T-helper 22 cell (primary cell): ENCODE measurements at places on chromosomes 2 and 18.
A peak's percentile ranks its signal among the peaks of the same experiment; 100 is the strongest.

GRCh38 chr2:38489846-38490245 is 112.8 kb upstream of the ATL2 start:
- no peak for DNase-seq

DNA sequence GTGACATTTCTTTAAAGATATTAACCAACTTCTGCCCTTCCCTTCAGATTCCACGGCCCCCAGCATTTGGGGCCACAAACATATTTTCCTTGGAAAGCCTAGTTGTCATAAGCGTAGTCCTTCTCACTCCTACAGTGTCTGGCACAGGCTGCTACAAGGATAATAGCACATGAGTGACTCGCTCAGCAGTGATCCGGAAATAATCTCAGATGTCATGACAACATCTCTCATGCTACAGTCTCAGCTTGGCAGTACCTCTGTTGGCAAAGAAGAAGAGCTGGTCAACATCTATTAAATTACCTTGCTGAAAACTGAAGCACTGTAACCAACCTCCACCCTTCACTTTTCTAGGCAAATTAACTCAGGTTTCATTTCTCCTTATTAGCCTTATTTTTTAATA is 351.7 kb downstream of the RAD51AP2 start:
- DNase-seq = no peak

- DNase-seq = no peak
Measured at GRCh38 chr2:84297155-84297554, 161.9 kb downstream of the SUCLG1 start.

- DNase-seq = no peak
Measured at GRCh38 chr2:238259061-238260020, 19.5 kb upstream of the HES6 start.

GRCh38 chr2:29388071-29388470 is 272.9 kb downstream of the CLIP4 start:
- no peak for DNase-seq

DNA sequence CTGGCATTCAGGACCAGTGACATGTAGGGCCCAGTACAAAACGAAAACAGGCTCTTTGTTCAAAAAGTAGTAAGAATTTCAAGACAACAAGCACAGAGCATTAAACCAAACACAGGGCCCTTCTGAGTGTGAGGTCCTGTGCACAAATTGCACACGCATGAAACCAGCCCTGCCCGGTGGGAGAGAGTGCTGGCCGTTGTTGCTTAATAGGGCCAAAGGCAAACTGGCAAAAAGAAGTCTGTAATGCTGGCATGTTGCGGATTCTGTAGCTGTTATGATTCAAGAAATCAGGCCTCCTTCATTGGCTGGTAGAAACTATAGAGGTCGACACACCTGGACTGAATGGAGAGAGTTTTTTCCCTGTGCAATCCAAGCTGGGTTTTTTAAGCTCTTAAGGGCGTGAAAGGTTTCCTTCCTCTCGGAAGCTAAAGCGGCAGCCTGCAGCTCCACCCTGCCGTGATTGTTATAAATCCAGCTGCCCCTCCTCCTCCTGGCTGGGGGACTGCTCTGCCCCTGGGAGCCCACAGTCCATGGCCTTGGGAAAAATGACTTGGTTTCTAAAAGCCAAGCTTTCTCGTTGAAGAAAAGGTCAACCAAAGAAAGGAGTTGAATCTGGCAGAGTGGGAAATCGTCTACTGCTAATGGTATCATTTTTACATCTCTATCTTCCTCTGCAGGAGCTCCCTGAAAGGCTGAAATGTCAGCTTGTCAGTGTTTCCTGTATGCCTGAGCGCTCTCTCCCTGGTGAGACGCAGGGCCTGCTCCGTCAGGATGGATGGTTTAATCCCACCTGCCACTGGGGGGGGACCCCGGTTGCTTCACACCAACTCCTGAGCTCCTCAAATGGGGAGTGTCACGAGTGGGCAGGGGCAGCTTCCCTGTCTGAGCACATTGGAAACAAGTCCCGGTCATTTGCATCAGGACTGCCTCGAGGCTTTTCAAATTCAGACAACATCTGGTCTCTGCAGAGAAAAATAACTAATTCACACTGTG is 143.6 kb downstream of the ALPK2 start:
- no peak for DNase-seq

GRCh38 chr2:41129988-41130387 is 678.1 kb upstream of the SLC8A1 start:
- DNase-seq = no peak

DNA sequence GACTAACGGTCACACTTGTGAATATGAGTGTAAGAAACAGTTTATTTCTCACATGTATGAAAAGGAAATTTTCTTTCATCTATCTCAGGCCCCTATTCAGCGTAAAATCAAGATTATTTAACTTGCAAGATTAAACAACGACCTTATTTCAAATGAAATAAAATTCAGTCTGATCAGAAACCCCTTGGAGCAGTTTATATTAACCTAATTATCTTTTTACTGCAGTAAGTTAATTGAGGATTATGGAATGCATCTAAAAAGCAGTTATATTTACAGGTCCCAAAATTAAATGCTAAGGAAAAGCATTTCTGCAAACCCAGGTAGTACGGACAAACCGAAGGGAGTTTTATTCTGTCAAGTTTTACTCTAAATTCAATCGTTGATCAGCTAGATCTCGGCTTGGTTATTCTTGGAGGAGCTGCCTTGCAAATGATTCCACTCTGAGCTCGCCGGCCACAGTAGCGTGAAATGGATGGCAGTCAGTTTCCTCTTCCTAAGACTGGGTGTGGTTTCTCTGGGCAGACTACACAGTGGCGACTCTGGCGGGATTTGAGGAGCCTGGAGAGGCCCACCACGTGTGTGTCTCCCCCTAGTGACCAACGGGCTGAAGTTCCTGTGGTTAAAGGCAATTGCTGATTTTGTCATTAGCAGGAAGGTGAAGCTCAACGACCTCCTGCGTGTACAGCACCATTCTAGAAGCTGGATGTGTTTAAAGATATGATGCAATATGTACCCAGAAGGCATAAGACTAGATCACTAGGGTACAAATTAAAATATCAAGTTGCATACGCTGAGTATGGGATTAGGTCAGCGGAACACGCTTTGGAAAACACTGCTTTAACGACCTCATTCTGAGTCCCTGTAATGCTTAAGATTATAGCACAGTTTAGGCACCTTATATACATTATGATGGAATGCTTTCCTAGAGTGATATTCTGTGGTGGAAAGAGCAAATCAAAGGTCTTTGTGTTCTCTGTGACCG is 36.4 kb downstream of the PRKRA start:
- DNase-seq = peak; percentile 56

DNA sequence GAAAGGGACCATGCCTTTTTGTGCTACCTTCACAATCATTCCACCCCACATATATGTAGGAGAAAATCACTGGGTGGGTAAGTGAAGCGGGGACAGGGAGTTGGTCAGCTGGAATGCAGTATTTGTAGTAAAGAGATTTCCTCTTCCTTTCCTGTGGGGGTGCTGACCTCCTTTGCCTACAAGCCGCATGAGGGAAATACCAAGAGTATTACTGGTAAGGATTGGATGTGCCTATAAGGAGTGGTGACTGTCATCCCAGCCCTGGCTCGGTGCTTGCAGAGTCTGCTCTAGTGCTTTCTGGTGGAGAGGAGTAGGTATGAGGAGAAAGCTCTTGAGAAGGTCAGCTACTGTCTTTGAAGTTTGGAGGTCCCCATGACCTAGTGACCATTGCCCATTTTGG is 324.6 kb downstream of the HRH4 start:
- DNase-seq = no peak

GRCh38 chr2:13681936-13682335 is 950.6 kb upstream of the LRATD1 start:
- no peak for DNase-seq

DNA sequence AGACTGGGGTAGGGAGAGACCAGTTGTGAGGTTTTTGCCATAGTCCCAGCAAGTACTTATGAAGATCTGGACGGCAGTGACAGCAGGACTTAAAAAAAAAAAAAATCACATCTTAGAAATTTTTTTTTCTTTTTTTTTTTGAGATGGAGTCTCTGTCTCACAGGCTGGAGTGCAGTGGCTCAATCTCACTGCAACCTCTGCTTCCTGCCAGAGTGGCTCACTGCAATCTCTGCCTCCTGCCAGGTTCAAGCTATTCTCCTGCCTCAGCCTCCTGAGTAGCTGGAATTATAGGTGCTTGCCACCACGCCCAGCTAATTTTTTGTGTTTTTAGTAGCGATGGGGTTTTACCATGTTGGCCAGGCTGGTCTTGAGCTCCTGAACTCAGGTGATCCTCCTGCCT is 22.4 kb upstream of the STAT4 start:
- DNase-seq = no peak

DNA sequence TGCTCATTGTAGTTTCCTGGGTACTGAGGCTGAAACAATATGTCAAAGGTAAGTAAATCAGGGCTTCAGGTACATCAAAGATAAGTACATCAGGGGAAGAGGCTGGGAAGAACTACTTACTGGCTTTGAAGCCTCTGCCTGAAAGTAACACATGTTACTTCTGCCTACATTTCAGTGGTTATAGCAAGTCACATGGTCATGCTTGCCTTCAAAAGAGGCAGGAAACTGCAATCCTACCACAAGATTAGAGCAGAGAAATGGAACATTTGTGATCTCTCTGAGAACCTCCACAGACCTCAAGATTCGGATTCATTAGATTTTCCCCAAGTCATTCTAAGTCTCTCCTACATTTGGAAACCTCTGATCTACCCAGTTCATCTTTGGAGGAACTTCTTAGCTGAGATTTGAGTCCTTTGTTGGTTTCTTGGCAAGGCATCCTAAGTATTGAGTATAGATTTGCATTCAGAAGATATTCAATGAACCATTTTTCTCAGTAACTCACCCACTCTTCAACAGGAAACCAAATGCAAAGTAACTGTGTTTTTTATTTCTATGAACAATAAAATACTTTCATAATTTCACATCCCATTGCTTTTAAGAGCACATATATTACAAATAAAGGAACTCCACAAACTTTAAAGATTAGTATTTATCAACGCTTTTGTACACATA is 48.5 kb upstream of the CCDC195 start:
- no peak for DNase-seq

DNA sequence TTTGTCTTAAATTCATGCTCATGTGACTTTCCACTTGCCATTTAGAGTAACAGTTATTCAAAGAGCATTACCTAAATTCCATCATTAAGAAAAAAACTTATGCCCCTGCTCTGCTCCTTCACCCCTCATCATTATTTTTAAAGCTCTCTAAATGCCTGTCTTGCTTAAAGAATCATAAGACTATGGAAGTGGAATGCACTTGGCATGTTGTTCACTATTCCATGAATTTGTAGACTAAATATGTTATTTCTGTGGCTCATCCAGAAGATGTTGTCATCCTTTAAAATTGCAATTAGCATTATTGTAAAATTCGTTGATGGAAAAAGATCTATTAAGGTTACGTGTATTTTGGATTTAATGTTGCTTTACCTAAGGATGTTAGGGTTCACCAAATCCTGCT is 61.8 kb downstream of the FMNL2 start:
- DNase-seq = no peak

- no peak for DNase-seq
Measured at GRCh38 chr18:12318334-12318697, 10.3 kb downstream of the TUBB6 start.

DNA sequence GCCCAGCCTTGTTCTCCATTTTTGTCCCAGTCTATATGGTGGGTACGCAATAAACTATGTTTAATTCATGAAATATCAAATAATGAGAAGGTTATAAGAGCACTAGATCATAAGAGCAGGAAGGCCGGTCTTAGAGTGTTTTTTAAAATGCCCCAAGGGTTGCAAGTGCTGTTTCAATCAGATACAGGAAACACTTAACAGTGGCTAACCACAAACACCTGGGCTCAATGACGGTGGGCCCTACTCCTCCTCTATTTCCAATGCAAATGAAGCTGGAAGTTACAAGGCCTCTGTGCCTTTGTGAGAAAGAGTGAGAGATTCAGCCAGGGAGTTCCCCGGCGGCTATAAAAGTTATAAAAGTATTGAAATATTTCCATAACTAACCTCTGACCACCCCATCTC is 18.9 kb upstream of the WDR33 start:
- peak; percentile 45 for DNase-seq

- no peak for DNase-seq
Measured at GRCh38 chr2:127598711-127599110, 47.2 kb upstream of the GPR17 start.

GRCh38 chr2:161983866-161984265 is 90.1 kb downstream of the DPP4 start:
- no peak for DNase-seq

- no peak for DNase-seq
Measured at GRCh38 chr2:234480337-234480736, 16.5 kb downstream of the ARL4C start.

DNA sequence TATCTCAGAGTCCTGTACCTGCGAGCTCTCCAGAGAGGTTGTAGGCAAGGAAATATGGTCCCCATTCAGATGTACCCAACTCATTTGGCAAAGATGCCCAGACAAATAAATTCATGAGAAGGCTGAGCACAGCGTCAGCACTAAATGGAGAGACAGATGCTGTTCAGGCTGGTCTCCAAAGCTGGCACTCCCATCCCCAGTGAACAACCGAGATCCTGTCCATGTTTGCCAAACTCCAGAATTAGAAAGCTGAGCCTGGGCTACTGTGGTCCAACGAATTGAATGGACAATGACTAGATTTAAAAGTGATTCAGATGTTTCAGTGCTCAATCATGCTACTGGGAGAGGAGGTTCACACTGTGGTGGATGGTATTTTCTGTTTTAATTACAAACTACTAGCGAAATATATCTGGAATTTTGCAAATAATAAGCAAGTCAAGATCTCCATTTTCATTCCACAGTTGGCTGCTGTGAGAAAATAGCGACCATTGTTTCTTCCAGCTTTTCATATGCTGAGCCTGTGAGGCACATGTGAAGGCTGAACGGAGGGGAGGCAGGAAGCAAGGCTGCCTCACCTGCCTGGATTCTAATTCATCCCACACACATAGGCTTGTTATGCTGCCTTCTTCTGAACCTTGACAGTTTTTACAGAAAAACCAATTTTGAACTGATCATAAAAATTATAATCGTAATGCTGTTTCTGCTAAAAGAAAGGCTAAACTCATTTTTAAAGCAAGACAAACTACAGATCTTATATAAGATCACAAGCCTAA is 22.6 kb upstream of the DAPL1 start:
- no peak for DNase-seq

DNA sequence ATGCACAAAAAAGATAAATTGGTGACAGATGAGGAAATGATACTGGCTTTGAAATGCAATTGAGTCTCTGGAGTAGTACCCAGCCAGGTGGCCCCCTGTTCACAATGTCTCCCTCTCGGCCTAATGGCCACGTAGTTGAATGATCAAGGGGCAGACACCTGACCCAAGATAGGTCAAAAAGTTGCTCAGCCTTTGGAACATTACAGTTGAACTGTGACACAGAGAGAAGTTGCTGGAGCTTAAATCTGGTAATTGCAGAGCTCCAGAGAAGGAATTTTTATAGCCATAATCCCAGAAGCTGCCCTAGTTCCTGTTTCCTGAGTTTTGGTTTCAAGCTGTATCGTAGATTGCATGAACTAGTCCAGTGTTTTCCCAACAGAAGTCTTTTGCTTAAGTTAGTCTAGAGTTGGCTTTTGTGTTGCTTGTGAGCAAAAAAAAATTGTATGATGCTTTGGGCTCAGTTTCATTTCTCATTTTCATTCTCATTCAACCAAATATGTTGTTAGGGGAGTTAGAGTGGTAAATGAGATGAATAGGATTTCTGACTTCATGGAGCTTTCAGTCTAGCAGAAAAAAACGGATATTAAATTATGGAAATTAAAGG is 117.9 kb downstream of the CSRNP3 start:
- DNase-seq = no peak
